ENCODE measurements at places on chromosomes 7 and 10.

- no peak for DNase-seq
Observed at GRCh38 chr10:123841560-123841959, 50.0 kb downstream of the CPXM2 start.

- DNase-seq, result no peak
Observed at GRCh38 chr7:139931190-139931934, 102.3 kb downstream of the TBXAS1 start.

DNA sequence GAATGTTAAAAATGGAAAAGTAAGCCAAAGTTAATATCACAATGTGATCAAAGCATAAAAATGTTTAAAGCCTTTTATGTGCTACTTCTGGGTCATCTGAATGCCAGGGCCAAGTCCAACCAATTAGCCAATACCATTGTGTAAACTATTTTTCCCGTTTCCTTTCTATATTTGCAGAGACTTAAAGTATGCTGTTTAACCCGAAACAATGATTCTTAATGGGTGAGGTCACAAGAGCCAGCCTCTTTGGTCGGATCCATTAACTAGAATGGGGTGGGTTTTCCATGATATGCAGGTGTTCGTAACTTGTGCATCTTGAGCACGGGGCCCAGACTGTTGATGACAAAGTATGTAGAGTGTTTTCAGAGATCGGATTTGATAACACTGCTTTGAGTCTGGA is 111.3 kb upstream of the IGFBP3 start:
- no peak for DNase-seq

DNA sequence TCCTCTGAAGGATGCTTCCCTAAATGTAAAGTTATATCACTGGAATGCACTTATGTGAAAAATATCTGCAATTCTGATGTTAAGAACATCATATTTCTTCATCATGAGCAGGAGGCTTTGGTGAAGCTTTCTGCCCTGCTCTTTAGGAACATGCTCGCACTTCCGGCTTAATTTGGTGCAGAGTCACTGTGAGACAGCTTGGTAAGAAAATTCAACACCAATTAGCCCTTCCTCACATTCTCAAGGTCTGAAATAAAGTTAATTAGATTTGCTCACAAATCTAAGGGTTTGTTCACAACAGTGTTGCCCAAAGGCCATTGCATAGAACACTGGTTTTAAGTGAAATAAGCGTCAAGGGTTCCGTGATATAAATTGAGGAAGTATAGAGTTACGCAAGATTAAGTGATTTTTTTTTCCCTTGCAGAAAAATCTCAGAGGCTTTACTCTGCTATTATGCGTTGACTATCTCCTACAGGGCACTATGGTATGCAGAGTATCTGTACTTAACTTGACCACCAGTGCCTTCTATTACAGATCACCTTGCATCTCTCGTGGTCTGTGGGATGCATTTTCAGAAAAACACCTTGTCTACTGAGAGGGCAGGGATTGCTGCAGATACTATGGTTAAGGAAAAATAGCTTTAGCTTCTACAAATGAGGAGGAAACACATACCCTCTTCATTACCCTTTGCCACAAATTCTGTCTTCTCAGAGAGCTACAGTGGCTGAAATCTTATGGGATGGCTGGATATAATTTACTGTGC is 953.9 kb downstream of the TYW1 start:
- no peak for DNase-seq

DNA sequence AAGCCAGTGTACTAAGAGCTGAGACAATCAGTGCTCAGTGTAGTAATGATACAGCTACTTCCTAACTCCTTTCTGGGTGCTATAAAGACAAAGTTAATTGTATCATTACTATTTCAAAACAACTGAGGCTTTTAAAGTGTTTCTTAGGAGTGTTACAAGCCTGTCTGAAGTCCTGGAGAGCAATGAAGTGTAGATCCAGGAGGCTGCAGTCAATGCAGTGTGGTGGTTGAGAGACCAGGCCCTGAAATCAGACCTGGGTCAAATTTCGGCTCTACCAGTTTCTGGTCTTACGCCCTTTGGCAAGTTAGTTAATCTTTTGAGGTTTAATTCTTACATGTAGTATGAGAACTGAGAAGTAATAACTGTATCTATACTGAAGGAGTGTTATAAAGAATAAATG is 387.0 kb downstream of the SDK1 start:
- no peak for DNase-seq

All from non-pigmented ciliary epithelial cell (primary cell).